Effector CD8-positive, alpha-beta T cell (primary cell): ENCODE measurements at places on chromosomes 11 and 22.

DNA sequence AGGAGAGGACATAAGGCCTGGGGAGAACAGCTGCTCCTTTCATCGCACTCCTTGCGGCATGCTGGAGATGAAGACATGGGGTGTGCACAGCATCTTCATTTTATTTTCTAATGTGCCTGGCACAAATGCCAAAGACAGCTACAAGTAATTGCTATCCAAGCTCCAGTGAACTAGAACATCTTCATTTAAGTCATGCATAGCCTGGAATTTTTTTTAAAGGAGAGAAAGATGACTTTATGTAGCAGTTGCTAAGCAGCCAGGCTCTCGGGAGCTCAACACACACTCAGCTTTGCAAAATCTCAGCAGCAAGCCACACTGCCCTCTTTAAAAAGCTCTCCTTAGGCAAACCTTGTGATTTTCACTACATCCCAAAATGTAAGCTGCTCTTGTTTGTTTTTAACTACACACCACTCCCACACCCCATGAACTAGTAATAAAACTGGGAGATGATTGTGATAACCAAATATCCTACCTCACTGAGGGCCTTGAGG lies 164.5 kb upstream of the POU2AF2 start:
- no peak for DNase-seq

- no peak for DNase-seq
Observed at GRCh38 chr11:68930991-68931855, 27.5 kb downstream of the IGHMBP2 start.

- no peak for DNase-seq
Observed at GRCh38 chr22:38115423-38116205, 5.1 kb upstream of the BAIAP2L2 start.

GRCh38 chr11:75480185-75481175 lies 45.3 kb downstream of the GDPD5 start:
- no peak for DNase-seq

DNA sequence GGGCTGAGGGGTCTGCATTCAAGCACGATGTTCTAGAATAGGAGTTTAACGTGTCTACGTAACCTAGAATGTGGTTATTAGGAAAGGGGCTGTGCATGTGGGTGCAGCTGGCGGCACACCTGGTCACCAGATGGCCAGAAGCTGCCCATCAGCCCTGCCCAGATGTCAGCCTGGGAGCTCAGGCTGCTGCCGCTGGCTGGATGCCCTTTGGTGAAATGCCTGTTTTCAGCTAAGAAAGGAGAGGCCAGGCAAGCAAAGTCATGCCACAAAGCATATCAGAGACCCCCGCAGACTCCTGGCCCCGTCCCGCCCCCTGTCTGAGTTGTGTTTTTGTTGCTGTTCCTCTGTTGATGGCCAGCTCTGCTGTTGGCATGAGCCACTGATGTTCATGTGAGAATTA lies 11.3 kb upstream of the ADORA2A start:
- no peak for DNase-seq

DNA sequence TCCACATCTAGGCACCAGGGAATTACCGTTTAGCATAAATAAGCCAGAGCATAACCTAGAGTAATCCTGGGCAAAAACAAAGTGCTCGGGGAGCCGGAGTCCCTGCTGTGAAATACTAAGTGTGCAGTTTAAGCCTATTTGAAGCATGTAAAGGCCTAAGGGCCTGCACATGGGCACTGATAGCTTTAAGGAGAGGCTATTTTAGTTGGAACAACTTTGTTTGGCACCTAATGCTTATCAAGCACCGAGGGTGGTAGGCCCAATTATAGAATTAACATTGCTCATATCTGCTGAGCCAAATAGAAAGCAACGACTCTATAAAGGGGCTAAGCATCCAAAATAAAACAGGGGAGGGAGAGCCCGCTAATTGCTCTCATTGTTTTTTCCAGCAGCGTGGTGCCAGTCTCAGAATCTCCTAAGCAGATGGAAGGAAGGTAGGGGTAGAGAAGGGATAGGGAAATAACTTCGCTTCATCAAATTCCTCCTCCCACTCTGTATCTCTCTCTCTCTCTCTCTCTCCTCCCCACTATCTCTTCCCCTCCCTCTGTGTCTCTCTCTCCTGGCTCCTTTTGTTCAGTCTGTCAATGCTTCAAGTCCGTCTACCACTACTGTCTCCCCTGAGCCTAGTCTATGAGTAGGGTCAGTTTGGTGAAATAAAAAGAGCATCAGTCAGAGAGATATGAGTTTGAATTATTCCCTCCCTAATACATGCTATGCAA lies 292.8 kb downstream of the NXPE2 start:
- DNase-seq = no peak

- no peak for DNase-seq
Observed at GRCh38 chr11:114416441-114416961, 16.0 kb downstream of the RBM7 start.

GRCh38 chr11:122424636-122425035 lies 230.9 kb upstream of the UBASH3B start:
- no peak for DNase-seq

DNA sequence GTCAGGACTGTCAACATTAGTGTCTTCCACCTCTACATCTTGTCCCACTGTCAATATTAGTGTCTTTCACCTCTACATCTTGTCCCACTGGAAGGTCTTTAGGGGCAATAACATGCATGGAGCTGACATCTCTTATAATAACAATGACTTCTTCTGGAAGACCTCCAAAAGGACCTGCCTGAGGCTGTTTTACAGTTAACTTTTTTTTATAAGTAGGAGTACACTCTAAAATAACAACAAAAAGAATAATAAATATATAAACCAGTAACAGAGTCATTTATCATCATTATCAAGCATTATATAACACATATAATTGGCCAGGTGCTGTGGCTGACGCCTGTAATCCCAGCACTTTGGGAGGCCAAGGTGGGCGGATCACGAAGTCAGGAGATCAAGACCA lies 57.5 kb downstream of the PAK1 start:
- no peak for DNase-seq

- DNase-seq = no peak
Observed at GRCh38 chr11:118230088-118230487, 5.3 kb upstream of the JAML start.

DNA sequence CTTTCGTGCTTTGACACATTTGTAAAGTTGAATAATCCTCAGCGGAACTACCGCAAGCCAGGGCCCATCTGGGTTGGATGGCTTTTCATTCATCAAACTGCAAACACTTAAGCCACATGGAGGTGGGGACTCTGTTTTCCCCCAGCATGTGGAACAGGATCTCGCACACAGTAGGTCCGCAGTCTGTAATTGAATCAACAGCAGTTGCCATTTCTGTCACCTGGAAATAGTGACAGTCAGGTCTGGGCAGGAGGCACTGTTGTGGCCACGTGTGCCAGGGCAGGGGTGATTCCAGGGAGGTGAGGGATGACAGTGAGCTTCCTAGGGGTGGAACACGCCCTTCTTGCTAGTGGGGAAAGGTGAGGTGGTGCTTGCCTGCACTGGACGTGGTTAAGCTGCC lies 50.7 kb upstream of the ANO1 start:
- no peak for DNase-seq

DNA sequence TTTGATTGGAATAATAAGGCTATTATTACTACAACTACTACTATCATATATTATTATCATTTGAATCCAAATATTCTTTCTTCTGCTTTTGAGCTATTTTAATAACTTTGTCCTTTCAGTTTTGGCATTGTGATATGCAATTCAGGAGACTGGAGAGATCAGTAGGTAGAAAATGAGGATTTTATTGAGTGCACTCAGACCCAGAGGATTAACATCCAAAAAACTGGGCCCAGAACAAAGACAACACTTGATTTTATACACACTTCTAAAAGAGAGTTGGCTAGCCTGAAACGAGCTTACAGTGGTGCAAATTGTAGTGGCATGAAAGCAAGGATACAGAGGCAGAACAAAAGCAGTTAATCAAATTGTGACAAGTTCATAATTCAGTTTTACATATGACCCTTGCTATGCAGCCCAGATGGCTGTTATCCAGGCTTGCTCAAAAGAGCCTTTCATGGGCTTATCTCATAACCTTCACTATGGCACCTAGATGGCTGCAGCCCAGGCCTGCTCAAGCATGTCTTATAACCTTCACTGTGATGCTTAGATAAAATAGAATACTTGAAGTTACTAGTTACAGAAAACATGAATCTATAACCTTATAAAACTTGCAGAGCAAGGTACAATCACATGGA lies 796.3 kb upstream of the RAG2 start:
- DNase-seq = no peak

- no peak for DNase-seq
Observed at GRCh38 chr11:2666401-2666741, 33.4 kb downstream of the KCNQ1OT1 start.

- no peak for DNase-seq
Observed at GRCh38 chr11:110148775-110149744, 55.9 kb downstream of the ZC3H12C start.

DNA sequence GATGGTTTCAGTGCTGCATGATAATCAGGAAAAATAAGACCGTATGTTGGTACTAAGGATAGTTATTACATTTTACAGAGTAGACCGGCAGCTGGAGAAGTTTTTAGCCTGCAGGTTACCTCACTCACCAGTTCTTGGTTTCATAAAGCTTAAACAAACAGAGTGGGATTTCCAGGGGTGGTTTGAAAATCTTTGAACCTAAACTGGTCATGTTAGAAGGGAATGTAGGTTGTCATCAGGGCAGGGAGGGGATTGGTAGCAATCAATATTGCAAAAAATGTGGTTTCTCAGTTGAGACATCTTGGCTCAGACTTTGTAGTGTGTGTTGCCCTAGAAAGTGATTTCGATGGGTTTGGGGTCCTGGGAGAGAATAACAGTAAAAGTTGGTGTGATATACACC lies 17.5 kb downstream of the EXT2 start:
- DNase-seq = no peak

- DNase-seq = no peak
Observed at GRCh38 chr22:49677495-49677889, 150.2 kb downstream of the BRD1 start.

DNA sequence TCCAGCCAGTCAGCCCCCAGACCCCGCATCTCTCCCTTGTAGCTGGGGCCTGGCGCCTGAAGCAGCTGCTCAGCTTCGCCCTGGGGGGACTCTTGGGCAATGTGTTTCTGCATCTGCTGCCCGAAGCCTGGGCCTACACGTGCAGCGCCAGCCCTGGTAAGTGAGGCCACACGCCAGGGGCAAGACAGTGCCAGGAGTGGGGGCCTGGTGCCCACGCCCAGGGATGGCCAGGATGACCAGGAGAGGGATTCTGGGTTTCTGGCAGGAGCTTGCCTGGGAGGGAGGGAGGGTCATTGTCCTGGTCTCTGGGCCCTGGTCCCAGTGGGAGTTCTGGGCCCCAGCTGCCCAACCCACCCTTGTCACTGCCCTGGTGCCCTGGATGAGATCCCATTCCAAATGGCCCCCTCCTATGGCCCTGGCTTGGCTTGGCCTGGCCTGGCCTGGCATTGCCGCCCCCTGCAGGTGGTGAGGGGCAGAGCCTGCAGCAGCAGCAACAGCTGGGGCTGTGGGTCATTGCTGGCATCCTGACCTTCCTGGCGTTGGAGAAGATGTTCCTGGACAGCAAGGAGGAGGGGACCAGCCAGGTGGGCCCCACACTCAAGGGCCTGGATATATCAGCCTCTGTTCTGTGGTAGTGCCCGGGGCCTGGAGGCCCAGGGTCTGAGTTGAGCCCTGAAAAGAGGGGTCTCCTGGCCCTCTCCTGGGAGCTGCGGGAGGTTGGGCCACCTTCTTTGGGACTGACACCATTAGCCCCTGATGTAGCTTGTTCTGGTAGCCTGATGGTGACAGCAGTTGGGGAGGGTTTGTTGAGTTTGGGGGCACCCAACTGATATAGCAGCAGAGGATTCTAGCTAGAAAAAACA lies 3.7 kb downstream of the SLC39A13 start:
- DNase-seq = peak; percentile 34

- DNase-seq = no peak
Observed at GRCh38 chr11:47564933-47565339, 463 bp upstream of the PTPMT1 start.

DNA sequence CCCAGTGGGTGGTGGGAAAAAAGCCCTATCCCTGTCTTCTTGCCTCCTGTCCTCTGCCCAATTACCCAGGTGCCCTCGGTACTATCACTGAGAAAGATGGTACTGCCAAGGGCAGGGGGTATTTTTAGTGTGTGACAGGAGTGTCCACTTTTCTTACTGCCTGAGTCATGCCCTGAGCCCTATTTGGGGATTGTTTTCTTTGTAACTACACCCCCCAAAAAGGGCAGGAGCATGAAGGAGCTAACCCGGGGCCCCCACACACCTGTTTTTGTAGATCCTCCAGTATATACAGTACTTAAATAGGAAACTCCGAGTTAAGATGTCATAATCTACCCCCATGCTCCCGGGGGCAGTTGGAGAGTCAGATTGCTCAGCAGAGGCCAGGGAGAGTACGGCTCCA lies 3.8 kb downstream of the SMTNL1 start:
- no peak for DNase-seq

DNA sequence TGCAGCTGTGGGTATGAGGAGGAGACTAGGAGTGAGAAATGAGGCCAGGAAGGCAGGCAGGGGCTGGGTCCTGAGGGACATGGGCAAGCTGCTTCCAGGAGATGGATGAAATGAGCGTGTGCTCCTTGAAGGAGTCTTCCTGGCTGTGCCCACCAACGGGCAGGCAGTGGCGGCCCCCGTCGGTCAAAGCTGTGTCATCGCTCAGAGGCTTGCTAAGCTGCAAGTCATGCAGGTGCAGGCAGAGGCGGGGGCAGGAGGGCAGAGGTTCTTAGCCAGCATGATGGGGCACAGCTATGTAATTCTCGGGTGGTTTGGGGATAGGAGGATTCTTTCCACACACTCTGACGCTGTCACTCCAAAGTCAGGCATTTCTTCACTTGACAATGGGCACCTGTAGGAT lies 12.5 kb upstream of the PEX26 start:
- DNase-seq = no peak

- no peak for DNase-seq
Observed at GRCh38 chr11:73671701-73672100, 25.3 kb downstream of the PLEKHB1 start.

DNA sequence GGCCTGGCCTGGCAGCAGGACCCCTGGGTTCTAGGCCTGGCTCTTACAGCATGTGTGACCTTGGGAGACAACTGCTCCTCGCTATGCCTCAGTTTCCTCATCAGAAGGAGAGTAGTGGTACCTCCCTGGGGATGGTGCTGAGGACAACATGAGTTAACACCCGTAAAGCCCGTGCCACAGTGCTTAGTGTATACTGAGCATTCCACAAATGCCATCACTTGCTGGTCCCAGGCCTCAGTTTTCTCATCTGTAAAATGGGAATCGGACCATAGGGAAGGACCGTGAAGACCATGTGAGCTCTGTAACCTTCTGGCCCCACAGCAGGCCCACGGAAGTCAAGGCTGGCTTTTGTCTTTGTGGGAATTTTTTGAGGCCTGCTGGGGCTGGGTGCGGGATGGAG lies 52.4 kb downstream of the DHCR7 start:
- DNase-seq = no peak

DNA sequence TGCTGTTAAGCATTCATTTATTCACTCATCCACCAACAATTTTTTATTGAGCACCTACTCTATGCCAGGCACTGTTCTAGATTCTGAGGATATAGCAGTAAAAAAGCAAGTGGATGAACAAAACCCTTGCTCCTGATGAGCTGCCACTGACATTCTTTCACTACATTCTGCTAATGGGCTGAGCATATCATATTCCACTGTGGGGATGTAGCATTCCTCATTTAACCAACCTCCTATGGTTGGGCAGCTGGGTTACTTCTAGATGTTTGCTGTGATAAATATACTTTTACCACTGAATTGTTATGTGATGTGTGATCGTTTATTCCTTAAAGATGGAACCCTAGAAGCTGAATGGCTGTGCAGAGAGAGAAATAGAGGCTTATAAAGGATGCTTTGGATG lies 176.9 kb downstream of the MN1 start:
- DNase-seq = no peak

GRCh38 chr11:123833095-123833494 lies 26.9 kb upstream of the OR6M1 start:
- no peak for DNase-seq
